ENCODE measurements at places on chromosomes 3 and 15.

- DNase-seq = no peak
Measured at GRCh38 chr15:82969353-82969752, 16.7 kb upstream of the RAMAC start.

DNA sequence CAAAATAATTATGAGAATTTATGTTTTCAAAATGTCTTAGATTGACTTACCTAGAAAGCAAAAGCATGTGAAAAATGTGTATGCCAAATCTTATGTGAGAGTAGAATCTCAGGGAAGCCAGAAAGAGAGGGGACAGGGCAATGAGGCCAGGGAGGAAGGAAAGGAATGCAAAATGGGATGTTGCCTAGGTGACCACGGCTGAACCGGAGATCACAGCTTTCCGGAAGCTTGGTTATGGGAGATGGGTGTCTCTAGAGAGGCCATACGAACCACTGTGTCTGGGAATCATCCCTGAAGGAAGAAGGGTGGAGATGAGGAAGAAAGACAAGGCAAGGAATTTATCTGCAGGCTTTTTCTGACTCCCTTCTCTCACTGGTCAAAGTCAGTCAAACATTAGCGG, 76.0 kb downstream of the SUCLG2 start:
- no peak for DNase-seq

- DNase-seq = no peak
Measured at GRCh38 chr3:136858381-136858780, 3.6 kb upstream of the NCK1 start.

GRCh38 chr15:34993877-34994276, 5.8 kb upstream of the ZNF770 start:
- no peak for DNase-seq

DNA sequence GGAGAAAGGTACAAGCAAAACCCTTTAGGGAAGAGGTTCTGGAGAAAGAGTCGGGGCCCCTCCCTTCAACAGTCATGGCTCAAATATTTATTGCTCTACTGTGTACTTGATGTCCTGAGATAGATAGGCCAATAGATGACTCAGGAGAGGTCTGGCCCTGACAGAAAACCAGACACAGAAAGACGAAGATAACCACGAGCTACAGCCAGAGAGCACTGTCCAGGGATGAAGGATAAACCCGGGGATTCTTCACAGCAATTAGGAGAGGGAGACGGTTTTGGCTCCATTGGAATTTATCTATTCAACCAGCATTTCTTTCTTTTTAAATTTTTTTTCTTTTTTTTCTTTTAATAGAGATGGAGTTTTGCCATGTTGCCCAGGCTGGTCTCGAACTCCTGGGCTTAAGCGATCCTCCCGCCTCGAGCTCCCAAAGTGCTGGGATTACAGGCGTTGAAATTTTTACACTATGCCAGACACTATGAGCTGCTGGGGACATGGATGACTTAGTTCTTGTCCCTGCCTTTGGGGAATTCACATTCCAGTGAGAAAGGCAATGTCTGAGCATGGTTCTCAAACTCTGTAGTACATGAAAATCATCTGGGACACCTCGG, 4.6 kb upstream of the CIDEC start:
- no peak for DNase-seq

DNA sequence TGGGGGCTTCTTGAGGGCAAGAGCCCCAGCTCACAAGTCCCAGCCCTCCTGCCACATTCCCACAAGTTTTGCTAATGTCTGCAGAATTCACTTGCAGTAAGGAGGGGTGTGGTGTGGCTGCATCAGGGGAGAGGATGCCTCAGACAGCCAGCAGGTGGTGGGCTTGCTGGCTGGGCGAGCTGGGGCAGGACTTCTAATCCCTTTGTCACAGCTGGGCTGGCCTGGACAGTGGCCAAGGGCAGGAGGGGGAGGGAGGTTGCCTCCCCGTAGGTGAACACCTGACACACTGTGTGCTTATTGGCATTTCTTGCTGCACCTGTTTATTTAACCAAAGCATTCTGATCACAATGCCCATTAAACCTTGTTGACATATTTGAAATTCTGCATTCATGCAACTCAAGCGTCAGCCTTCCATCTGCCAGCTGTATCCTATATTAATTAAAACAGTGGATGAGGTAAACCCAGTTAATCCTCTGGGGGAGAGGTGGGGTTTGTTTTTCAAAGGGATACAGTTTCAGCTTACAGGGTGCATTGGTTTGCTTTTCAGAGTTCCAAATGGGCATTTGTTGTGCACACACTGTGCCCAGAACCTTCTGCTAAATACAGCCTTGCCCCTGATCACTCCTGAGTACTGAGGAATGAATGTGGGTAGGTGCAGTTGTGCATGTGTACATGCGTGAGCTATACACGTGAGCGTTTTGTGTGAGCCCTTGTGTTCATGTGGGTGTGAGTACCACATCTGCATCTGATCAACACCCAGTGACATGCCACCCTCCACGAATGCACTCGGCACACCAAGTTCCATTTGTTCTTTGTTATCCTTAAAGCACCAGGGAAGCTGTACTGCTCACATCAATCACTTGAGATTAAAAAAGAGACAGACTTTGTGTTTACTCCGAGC, 268.7 kb downstream of the XXYLT1 start:
- no peak for DNase-seq

GRCh38 chr15:85702321-85703101, 92.2 kb downstream of the KLHL25 start:
- DNase-seq = no peak

GRCh38 chr3:49602049-49602554, 47.8 kb downstream of the BSN start:
- DNase-seq = no peak

GRCh38 chr3:116512281-116512680, 67.0 kb upstream of the LSAMP start:
- no peak for DNase-seq

DNA sequence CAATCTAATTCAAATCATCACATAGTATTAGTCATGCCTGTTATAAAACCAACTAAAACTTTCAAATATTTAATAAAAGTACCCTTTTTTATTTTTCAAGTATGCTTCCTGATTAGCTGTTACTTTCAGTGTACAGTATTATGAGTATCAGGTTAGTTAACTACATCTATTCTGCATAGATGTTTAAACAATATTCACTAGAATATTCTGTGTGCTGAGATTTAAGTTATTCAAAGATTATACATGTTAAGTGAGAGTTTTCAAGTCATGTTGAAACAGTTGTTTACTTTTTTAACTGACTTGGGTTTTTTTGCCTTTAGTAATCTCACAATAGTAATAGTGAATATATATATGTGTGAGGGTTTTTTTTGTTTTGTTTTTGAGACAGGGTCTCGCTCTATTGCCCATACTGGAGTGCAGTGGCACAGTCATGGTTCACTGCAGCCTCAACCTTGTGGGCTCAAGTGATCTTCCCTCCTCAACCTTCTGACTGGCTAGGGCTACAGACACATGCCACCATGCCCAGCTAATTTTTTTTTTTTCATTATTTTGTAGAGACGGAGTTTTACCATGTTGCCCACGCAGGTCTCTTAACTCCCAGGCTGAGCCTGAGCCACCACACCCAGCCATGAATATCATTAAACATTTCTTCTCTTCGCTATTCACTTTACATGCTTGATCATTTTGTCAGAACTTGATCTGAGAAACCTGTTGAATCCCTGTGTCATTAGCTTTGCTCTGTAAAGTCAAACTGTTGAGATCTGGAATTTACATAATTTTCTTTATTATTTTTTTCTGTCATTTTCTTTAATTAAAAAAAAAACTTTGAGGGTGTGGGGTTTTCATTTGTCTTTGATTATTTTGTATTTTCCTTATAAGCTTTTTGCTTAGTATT, 286.2 kb upstream of the UBE2E1 start:
- no peak for DNase-seq

DNA sequence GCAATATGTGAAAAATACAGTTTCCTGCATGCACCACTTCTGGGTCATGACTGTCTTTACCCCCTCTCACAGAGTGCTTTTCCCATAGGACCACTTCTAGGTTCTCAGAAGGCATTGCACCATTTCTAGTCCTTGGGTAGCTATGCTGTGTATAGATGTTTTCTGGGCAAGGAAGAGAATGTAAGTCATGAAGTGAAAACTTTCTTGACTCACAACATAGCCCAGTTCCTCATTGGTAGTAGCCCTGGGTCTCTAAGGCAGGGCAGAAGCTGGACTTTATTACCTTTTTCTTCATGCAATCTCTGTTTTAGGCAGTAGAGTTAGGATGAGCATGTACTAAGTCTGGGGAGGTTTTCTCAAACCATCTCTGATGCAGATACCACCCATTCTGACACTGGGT, 203.1 kb downstream of the EPHB1 start:
- no peak for DNase-seq

- no peak for DNase-seq
Measured at GRCh38 chr3:40108643-40109042, 200.9 kb upstream of the EIF1B start.

DNA sequence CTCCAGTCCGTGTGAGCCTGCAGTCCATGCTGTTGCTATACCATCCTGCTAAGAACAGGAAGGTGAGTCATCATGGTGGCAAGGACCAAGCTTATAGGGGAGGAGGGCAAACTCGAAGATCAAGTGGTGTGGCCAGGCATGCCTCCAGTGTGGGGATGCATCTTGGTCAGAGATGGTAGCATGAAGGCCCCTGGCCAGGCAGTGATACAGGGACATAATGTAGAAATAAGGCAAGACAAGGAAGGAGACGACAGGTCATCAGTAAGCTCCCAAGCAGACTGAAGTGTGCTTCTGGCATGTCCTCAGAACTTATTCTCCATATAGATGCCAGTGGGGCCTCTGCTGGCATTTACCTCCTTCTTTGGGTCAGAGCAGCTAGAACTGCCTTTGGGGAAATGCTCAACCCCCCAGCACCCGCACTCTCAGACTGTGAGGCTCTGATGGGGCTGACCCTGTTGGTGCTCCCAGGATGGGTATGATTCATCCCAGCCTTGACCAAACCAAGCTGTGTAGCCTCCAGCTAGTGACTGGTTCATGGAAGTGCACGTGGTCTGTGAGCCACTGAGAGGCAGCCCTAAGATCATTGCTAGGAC, 52.5 kb upstream of the ATP2B2 start:
- no peak for DNase-seq

DNA sequence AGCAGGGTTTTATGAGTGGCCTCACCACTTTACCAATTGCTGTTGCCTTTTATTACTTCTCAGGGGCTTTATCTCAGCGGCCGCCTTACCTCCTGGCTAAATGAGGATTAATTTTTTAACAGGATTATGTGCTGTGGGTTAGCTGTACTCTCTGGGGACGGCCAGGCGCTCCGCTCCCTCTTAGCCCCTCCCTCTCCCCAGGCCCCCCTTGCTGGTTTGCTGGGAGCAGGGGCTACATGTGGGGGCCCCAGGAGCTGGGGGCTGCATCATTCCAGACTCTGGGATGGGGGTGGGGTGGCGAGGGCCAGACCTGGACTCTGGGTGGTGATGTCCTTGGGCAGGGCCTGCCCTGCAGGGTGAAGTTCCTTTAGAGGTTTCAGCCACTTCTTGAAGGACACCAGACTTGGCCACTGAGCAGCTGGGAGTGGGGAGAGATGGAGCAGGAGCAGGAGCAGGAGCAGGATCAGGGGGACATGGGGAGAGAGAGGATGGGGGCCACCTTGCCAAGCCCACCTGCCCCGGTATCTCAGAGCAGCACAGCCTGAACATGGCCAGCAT, 196.1 kb downstream of the GOLGA6L6 start:
- no peak for DNase-seq

DNA sequence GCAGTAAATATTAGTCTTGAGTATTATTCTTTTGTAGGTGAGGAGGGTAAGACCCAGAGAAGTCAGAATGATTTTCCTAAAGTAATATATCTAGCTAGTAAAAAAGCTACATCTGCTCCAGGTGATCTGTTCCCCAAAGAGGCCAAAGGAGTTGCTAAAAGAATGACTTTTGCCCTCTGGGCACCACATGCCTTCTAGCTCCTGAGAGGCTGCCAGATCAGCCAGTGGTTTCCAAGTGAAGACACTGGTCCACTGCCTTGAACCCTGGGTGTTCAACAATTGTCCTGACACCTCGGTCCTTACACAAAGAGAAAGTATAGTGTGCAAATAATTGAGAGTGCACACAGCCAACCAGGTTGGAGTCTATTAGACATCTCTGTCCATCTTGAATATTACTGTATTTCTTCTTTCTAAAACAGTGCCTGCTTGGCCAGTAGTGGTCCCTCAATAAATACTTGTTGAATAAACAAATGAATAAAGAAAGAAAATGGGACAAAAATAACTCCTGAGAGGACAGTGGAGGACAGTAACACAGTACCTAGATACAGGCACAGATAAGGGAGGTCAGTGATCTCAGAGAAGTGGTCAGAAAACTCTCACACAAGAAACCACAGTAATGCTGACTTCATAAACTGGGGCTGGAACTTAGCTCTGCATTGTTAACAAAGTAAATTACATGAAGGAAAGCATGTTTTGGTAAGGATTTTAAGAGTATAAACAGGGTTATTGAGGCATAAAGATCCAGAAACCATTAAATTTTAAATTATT, 56.6 kb upstream of the CSTA start:
- no peak for DNase-seq

GRCh38 chr15:76565366-76565765, 228.8 kb downstream of the ISL2 start:
- DNase-seq = no peak

- no peak for DNase-seq
Measured at GRCh38 chr15:56915888-56916287, 2.6 kb upstream of the TCF12 start.

DNA sequence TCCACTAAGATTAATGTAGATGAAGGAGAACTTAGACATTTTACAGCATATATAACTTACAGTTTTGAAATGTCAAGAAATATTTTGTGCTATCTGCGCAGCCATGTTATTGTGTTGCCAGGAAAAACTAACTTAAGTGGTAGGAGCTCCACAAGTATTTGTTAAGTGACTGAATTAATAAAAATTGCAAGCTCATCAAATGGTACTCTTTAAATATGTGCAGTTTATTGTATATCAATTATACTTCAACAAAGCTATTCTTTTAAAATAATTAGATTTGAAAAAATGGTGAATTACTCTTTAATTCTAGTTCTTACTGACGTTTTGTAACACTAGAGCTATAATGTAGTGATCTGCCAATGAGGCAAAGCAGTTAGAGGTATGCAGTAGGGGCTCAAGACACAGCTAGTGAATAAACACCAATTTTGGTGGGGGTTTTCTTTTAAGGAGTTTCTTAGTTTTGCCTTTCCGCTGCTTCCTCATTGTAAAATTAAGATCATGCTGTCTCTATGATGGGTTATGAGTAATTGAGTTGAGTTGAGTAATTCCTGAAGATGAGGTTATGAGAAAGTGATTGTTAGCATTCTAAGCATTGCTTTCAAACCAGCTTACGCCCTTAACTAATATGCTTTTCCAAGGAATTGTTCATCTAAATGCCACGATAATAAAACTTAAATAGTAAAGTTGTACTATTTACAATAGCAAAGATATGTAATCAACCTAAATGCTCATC, 10.9 kb upstream of the LXN start:
- no peak for DNase-seq
